ENCODE measurements at places on chromosomes 4 and X.
A peak's percentile ranks its signal among the peaks of the same experiment; 100 is the strongest.

- DNase-seq = peak; percentile 62
Observed at GRCh38 chrX:72306851-72307645, 1.3 kb upstream of the CITED1 start.

DNA sequence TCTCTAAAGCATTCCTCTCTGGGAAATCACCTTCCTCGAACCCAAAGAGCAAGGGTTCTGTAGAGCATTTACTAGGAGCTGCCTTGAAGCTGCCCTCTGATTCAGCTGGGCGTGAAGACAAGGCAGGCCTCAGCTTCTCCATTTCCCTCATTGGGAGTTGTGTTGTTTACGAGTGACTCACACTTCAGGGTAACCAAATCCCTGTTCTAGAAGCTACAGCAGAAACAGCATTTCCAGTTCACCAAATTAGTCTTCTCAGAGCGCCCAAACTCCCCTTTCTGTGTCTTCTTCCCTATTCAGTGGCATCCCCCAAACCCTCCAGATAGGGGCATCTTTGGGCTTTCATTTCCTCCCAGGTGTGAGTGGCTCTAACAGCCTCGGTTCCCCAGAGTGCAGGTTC lies 863 bp upstream of the XPNPEP2 start:
- DNase-seq = peak; percentile 75

- no peak for DNase-seq
Observed at GRCh38 chr4:161256172-161256571, 907.6 kb downstream of the FSTL5 start.

DNA sequence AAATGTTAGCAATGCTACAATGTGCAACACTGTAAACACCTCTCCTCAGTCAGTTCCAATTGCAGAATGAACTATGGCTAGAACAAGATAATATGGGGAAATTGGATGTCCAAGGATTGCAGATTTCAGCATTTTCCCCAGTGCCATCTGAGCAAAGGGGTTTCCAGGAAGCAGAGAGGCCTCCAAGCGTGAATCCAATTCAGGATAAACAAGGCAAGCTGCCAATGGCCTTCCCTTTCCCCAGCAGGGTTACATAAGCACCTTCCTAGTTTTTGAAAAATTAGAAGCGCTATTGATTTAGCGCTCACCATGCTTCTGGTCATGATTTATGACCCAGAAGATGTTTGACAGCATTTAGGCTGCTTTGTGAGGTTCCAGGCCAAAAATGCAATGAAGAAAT lies 223.0 kb upstream of the GATB start:
- DNase-seq = no peak

- DNase-seq = no peak
Observed at GRCh38 chrX:63652086-63652765, 132.8 kb downstream of the ARHGEF9 start.

- no peak for DNase-seq
Observed at GRCh38 chr4:168825975-168826374, 184.1 kb downstream of the CBR4 start.

DNA sequence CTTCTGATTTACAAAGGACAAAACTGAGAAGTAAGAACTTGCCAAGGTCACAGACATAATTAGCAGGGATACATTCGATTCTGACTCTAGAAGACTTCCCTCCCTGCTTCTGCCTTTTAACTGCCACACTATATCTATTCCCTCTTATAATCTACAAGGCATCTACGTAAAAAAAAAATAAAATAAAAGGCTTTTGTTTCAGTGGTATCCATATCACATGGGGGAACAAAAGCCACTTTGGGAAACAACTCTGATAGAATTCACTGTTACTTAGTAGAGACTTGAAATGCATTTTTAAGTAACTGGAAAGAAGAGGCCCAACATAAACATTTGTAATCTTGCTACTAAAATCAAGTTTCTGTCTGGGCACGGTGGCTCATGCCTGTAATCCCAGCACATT lies 247.2 kb downstream of the SCFD2 start:
- DNase-seq = no peak

- DNase-seq = no peak
Observed at GRCh38 chrX:2692221-2693112, 1.4 kb downstream of the CD99 start.

DNA sequence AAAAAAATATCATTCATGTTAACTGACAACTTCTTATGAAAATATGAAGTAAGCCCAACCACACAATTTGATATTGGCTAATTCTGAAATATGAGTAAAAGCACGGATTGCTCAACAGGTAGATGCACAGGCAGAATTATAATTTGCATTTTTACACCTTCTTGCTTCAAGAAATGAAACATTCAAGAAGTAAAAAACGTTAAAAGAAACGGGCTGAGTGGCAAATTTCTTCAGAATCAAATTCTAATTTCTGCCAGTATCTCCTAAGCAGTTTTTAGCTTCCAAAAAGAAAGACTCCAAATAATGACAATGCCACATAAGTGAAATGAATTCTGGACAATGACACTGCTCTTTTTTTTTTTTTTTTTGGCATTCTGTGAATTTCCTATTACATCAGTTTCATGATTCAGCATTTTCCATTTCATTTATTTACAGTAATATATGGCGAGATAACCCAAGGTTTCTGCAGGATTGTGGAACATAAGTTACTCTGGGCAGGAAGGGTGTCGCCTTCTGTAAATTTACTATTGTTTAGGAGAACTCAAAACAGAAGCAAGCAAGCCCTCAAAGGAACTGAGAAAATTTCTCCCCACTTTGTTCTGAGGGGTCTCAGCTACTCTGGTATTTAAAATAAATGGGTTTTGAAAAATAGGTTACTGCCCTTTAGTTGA lies 1.4 kb downstream of the SEL1L3 start:
- peak; percentile 41 for DNase-seq

DNA sequence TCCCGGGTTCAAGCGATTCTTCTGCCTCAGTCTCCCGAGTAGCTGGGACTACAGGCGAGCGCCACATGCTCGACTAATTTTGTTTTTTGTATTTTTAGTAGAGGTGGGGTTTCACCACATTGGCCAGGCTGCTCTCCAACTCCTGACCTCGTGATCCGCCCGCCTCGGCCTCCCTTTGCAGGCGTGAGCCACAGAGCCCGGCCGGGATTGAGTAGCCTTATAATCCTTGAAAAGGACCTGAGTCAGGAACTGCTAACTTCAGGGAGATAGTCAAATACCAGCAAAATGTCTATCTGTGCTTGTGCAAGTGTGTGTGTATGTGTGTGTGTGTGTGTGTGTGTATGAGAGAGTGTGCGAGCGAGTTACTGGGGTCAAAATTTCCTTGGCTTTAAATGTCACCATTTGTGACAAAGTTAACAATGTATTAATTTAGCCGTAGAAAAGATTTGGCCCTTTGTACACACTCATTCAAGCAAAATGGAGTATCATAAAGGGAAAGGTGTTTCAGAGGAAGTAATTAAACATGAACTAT lies 1.8 kb upstream of the KDM6A start:
- no peak for DNase-seq

DNA sequence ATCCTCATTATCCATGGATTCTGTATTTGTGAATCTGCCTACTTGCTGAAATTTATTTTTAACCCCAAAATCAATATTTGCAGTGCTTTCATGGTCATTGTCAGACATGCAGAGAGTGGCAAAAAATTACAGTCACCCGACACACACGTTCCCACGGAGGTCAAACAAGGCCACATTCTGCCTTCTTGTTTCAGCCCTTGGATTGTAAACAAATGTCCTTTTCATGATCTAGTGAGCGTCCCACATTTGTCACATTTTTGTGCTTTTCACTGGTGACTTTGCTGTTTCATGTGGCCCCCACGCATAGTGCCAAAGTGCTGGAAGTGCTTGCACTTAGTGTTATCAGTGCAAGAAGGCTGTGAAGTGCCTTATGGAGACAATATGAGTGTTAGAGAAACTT lies 45.0 kb downstream of the SOD3 start:
- no peak for DNase-seq

- DNase-seq = peak; percentile 11
Observed at GRCh38 chrX:119497185-119497584, 28.9 kb downstream of the SLC25A5 start.

DNA sequence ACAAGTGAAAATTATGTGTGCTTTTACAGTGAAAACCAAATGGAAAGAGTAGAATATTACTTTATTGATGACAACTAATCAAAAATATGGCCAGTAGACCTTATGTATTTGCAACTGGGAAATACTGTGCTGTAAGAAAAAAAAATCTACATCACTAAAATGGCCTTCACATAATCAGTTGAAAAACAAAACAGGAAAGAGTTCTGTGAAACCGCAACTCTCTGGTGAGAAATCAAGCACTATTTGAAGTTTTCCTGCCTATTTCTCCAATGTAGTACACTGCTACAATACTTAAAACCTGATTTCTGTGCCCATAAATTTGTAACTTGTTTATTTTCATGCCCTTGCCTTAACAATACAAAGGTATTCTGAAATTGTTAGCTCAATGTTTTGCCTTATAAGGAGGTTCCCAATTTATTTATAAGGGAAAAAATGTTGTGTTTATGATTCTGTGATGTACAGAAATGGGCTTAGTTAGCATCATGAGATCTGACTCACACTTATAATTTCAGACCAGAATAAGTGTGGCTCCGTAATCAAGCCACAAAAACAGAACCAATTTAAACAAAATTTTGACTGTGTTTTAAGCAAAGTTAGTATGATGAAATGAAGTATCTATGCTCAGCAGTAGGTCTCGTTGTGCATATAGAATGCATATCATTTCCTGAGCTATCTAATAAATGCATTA lies 147.1 kb downstream of the FAT4 start:
- no peak for DNase-seq

GRCh38 chr4:24675721-24676389 lies 91.5 kb upstream of the DHX15 start:
- peak; percentile 6 for DNase-seq

GRCh38 chr4:78642934-78643333 lies 91.4 kb downstream of the ANXA3 start:
- no peak for DNase-seq

DNA sequence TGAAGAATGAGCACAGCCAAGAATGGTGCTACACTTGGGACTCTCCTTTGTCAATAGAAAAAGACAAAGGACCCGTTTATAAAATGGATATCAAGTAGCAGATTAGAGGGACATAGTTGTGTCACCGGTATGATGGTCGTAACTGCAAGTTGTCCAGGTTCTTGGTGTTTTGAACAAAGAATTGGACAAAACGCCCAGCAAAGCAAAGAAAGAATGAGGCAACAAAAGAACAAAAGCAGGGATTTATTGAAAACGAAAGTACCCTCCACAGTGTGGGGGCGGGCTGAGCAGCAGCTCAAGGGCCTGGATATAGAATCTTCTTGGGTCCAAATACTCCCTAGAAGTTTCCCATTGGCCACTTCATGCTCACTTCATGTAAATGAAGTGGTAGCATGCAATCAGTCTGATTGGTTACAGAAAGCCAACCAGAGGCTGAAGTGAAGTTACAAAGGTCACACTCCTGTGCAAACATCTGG lies 54.7 kb downstream of the SHROOM3 start:
- DNase-seq = no peak

DNA sequence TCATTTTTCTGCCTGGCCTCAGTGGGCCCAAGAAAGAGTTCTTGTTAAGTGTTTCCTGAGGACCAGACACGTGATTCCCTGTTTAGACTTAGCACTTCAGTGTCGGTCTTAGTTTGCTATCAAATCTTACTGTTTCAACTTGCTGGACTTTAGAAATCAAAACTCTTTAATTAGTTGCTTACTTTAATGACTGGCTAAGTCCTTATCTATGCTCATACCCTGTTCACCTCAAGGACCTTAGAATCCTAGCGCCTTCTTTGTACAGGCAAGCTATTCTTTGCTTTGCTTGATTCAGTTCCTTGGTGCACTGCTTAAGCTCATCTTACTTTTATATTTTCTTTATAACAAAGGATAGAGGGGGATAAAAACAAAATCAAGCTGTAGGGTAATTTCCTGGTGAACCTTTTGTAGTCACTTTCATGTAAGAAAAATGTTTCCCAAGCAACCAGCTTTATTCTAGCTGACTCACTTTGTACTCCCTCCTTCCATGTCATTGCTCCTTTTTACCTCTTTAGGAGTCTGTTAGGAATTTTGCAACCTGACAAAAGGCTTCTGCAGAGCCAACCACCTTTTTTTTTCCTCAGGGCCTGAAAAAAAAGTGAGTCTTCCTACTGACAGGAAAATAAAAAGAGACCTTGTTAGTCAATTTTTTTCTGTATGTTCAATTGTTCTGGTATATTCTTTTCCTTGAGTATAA lies 14.7 kb downstream of the WDR44 start:
- DNase-seq = no peak

- no peak for DNase-seq
Observed at GRCh38 chrX:24846550-24847150, 152.9 kb downstream of the POLA1 start.

DNA sequence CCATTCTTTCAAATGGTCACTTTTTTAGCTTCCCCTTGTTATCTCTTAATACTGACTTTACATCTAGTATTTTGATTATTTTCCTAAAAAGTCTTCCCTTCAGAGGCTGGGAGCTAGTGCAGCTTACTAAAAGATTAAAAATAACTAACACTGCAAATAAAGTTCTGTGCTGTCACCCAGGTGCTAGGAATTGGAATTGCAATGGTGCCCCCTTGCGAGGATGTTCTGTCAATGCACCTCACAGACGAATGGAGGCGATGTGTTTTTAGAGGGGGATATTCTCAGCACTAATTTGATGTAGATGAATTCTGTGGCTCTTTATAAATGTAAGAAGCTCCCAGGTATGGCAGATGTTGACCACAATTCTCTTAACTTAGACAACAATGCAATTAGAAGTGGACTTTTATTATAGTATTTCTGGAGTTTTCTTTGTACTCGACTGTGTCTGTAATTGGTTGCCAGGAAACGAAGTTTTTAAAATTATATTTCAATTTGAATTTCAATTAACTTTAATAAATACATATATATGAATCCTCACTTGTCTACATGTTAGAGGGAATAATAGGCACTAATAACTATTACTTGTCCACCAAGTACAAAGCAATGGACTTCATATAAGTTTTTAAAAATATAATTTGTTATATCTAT lies 22.0 kb upstream of the SMIM31 start:
- DNase-seq = no peak

DNA sequence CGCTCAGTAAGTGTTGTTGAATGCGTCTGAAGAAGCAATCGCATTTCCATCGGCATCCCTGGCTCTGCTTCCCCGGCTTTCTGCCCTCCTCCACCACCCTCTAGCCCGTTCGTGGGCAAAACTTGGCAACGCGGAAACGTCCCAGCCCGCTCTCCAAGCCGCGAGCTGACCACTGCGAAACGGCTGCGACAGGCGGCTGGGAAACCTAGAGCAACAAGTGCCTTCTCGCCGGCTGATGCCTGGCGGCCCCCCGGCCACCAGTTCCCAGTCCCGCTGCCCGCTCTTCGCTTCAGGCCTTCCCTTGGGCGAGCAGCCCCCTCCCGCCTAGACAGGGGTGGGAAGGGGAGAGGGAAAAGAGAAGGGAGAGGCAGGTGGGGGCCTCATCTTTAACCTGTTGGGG lies 837 bp downstream of the CITED1 start:
- no peak for DNase-seq

GRCh38 chr4:20368926-20369325 lies 117.2 kb downstream of the SLIT2 start:
- no peak for DNase-seq

- DNase-seq = no peak
Observed at GRCh38 chr4:41006141-41006540, 208.2 kb downstream of the APBB2 start.

DNA sequence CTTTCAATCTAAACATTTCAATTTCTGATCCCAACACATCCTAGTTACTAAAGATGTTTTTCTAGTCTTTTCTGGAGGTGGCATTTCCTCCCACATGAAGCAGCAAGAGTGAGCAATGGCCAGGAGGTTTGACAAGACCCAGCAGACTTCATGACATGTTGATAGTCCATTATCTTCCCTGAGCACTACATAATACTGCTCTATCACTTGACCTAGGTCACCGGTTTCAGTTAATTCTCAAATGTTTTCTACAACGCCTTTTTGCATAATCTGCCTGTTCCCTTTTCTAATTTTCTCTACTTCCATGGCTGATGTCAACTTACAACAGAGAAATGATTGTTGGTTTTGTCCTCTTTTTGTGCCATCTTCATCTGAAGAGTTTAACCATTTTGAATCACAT lies 62.0 kb upstream of the GPRIN3 start:
- no peak for DNase-seq

Data from CD14-positive monocyte (primary cell).